Stimulated activated CD8-positive, alpha-beta memory T cell treated with anti-CD3 and anti-CD28 coated beads, Interleukin-4, amount 100 ng/mL, for 1 hour (primary cell): ENCODE measurements at places on chromosomes 2 and 18.

- DNase-seq: no peak
Measured at GRCh38 chr2:29351916-29352591, 236.8 kb downstream of the CLIP4 start.

GRCh38 chr2:238744951-238745350 is 102.9 kb upstream of the TWIST2 start:
- DNase-seq: no peak

GRCh38 chr2:64568836-64569235 is 44.7 kb downstream of the AFTPH start:
- DNase-seq: no peak

- DNase-seq: no peak
Measured at GRCh38 chr2:203685081-203685621, 21.3 kb upstream of the CD28 start.

- no peak for DNase-seq
Measured at GRCh38 chr2:152542337-152542994, 174.8 kb downstream of the PRPF40A start.

GRCh38 chr2:84435345-84436025 is 23.6 kb downstream of the SUCLG1 start:
- DNase-seq: no peak
